NCI-H2029 (cell line): ENCODE measurements at places on chromosomes 7 and 10.

DNA sequence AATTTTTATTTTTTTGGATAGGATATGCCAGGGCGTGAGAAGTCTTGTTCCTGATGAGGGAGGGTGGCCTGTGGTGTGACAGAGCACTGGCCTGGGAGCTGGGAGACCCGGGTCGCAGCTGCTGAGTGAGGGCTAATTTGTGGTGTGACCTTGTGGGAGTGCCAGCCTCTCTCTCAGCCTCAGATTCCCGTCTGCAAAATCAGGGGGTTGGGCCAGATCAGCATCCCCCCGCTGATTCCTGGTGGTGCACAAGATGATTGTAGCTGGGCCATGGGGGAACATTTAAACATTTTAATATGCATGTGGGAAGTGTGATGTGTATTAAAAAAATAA lies 14.9 kb downstream of the TSPAN15 start:
- DNase-seq: no peak

DNA sequence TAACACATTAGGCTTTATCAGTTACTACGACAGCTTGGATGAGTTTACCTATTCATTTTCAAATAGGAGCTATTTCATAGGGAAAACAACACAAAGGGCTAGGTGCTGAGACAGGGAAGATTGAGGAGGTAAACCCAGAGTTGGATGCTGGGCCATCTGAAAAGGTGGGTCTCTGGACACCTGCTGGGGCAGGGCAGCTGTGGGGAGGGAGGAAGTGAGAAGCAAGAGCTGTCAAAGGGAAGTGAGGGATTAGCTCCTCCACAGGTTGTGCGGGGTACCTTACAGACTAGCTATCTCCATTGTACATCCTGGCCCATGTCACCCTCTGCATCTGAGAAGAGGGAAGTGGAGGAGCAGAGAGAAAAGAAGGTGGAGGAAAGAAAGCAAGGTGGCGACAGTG lies 48.9 kb downstream of the BLNK start:
- DNase-seq: no peak

DNA sequence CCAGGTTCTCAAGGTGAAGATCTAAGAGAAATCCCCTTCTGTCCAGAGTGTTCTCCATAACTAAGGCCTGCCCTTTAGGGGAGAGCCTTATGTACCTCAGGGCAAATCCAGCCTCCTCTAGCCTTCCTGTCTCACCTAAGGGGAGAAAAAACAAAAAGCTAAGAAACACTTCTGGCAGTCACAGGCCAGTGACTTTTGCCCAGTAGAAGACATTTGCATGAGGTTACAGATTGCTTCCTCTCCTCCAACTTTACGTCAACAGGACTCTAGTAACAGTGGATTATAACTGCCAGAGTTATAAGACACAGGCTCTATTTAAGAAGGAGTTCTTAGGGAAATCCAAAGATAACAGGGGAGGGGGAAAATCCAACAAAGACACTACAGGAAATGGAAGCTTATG lies 15.9 kb upstream of the FAM241B start:
- no peak for DNase-seq

DNA sequence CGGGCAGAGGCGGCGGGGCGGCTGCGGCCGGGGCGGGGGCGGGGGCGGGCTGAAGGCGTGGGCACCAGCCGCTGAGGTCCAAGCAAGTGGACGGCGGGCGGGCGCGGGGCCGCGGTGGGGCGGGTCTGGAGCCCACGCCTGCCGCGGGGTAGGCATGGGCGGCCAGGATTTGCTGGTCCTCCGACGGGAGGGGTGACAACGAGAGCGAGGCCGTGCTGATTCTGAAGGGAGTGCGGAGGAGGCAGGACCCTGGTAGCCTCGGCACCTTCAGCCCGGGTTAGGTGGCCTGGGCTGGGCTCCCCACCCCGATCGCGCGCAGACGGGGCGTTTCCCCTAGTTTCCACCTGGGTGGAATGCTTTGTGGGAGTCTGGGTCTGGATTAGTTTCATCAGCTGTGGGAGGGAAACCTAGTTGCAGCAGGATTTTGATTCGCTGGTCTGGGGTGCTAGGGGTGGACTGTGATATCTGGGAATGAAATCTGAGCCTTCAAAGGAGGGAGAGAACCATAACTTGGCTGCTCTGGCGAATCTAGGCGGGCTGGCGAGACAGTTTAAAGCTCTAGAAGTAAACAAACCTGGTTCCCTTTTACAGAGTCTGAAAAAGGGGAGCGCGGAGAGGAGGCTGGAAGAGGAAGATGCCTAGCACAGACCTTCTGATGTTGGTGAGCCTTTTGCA lies 609 bp downstream of the SGPL1 start:
- DNase-seq: no peak

DNA sequence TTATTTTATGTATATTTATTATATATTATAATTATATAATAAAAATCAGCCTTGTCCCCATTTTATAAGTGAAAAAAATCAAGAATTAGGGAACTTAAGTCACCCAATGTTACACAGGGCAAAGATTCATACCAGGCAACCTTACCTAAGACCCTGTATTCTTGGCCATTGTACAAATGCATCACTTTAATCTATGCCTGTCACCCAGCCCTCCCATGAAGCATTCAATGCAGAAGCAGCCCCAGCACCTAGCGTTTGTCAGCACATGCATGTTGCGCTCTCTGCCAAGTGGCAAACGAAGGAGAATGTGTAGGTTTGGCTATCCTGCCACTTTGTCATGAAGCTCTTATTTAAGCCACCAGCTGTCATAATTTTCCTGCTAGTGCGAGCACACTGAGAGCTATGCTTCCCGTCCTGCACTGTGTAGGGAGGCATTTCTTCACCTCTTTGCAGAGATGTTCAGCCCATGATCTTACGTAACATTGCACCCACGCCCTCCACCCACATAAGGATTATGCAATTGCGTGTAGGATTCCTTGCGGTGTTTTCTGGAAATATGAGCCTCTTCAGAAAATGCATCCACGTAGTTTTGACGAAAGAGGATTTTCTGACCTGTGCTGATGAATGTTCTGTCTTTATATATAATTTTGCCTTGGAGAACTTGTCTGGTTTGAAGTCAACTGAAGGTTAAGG lies 7.7 kb upstream of the COBL start:
- DNase-seq: no peak
